Stimulated activated CD4-positive, alpha-beta T cell treated with anti-CD3 and anti-CD28 coated beads, Interleukin-1b, Interleukin-23, amount 100 ng/mL, for 1 hour (primary cell): ENCODE measurements at places on chromosomes 13 and 19.

- no peak for DNase-seq
Observed at GRCh38 chr13:24680258-24680920, at the start of gene ATP12A. Gene ATP12A (plus strand): TSS chr13:24680408. CDS start chr13:24680744, 336 bp downstream.

- no peak for DNase-seq
Observed at GRCh38 chr19:42269478-42270345, 660 bp downstream of the CIC start.

DNA sequence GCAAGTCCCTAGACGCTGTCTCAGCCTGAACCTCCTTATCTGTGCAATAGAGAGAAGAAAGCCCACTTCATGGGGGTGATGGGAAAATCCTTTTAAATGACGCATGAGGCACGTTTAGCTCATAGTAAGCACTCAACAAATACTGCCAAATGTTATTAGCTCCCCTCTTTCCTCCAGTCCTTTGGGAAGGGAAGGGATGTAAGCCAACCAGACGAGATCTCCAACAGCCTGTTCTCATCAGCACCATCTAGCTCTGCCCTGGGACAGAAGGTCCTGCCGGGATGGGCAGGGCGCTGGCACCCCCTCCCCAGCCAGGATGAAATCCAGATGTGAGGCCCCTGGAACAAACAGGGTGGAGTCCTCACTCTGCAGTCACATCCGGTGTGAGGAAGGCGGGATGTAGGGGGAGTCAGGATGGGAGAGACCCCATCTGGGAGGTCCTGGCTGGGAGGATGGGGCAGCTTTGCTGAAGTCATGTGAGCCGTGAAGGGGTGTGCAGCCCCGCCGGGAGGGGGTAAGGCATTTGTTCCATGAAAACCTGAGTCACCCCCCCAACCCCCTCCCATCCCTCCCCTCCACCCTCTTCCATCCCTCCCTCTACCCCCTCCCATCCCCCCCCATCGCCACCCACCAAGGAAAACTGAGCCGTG, 4.6 kb downstream of the S1PR2 start:
- DNase-seq = no peak

DNA sequence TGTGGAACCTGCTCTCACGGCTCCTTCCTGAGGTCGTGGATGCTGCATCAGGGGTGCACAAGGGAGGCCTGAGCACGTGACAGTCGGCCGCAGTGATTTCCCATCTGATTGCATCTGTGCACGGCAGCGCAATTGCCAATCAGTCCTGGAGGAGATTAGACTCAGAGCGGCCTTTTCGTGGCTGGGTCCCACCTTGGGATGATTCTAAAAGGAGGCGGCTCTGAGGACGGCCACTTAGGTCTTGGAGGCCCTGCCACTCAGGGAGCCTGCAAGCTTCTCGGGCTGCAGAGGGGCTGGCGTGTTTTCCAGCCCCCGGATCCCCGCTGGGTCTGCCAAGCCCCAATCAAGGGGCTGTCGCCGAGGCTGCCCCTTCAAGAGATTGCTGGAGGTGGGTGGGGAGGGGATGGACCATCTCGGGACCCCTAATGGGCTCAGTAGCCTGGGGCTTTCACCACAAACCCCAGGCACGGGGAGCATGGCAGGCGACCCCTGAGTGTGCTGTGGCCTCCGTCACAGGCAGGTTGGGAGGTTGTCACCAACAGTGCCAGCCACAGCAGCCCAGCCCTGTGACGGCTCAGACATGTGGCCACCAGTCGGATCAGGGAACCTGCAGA, 51.6 kb downstream of the SOX1 start:
- no peak for DNase-seq

- DNase-seq = no peak
Observed at GRCh38 chr19:29694161-29694560, 20.9 kb downstream of the C19orf12 start.

DNA sequence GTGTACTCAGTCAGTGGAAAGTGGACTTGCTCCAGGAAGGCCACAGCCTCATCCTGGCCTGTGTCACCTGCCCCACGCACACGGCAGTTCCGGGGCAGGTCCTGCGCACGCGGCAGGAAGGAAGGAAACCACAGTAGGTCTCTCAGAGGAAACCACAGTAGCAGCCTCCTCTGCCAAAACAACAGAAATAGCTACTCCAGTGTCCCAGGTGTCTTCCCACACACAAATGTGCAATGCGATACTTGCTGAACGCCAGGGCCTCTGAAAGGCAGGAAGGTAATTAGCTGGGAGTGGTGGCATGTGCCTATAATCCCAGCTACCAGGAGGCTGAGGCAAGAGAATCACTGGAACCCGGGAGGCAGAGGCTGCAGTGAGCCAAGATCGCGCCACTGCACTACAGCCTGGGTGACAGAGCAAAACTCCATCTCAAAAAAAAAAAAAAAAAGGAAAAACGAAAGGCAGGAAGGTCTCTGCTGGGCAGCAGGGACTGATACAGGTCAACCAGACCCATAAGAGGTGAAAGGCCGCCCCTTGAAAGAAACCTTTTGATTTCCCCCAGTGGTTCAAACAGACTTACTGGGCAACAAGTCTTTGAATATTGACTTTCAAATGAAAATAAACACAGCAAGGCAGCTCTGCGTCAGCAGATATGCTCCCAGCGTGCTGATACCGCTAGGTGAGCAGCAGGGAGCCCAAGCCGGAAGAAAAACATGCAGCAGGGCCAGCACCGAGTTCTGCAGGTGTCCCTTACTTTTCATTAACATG, 49.5 kb downstream of the CRYL1 start:
- DNase-seq = no peak

GRCh38 chr19:48206397-48207093, 36.1 kb downstream of the ZSWIM9 start:
- DNase-seq = no peak

DNA sequence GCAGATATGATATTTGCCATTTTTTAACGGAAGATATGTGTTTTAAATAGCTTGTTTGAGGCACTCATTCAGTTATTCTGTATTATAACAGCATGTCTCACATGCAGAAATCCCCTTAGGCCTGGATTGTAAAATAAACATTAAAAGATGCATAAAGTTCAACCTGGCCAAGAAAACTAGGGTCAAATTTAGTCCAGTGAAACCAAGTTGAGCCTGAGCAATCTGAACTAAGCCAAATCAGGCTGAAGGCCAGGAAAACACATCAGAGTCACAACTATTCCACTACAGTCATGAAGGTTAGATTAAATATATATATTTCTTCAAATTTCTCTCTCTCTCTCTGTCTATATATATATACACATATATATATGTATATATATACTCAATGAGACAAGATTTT, 504.8 kb downstream of the SLITRK1 start:
- DNase-seq = no peak

GRCh38 chr13:75760131-75761021, 124.2 kb downstream of the LMO7 start:
- no peak for DNase-seq

DNA sequence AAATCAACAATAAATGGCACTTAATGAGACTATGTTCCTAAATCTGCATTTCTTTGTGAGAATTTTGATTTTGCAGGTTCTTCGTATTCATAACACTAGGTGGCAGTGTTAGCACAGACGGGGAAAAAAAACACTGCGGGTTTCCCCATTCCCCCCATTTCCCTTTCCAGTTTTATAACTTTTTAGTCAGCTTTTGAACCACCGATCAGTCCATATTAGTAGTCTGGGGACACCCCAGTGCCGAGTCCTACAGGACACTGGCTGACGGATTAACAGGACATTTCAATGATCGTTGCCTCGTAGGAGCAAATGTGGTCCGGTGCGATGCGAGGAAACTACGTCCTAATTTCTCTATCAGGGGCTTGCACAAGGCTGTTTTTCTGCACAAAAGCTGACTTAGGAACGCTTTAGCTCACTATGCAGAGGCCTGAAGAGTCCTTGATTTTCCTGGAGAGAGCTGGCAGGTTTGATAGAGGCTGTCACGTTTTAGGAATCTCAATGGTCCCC, 234.3 kb downstream of the LMO7 start:
- DNase-seq = no peak

- DNase-seq = no peak
Observed at GRCh38 chr19:47019431-47020041, at the start of gene NPAS1. Gene NPAS1 (plus strand): TSS chr19:47019837. CDS start chr19:47021048, 1,211 bp downstream.

DNA sequence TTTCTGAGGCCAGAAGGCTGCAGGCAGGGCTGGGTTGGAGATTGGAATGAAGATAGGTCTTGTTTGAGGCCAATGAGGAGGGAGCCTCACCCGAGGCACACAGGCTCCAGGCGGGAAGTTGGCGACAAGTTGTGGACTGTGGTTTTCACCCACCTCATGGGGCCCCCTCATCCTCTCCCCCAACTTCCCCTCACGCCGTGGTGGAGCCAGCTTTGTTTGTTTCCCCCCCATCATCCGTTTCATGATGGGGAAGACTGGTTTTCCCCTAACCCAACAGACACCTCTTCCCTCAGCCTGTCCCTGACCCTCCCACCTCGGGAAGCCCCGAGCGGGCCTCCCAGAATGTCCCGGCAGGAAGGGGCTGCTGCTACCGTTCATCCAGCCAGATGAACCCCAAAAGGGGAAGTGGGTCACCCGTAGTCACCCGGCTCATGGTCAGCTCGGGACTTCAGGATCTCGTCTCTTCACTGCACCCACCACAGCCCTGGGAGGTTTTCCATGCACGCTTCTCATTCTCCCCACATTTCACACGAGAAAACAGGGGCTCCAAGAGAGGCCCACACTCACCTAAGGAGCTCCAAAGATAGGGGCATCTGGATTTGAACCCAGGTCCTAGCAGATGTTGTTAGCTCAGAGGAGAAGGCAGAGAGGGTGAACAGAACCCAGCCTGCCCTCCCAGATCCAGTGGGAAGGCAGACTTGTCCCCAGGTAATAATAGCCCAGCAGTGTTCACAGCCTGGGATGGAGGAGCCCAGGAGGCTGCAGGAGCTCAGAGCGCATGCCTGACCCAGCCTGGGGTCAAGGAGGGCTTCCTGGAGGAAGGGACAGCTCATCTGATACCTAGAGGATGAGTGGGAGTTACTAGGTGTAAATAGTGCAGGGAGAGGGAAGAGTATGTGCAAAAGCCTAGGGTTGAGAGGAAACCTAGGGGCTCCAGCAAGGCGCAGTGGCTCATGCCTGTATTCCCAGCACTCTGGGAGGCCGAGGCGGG, 23.5 kb downstream of the CEACAM16 start:
- no peak for DNase-seq

GRCh38 chr13:79673310-79673992, 192.5 kb downstream of the NDFIP2 start:
- no peak for DNase-seq

- DNase-seq = no peak
Observed at GRCh38 chr13:91721413-91721812, 323.0 kb downstream of the GPC5 start.

- no peak for DNase-seq
Observed at GRCh38 chr13:98664047-98664446, 87.1 kb upstream of the STK24 start.

- no peak for DNase-seq
Observed at GRCh38 chr13:36217456-36217855, 3.1 kb upstream of the SOHLH2 start.

GRCh38 chr13:28267497-28267896, 129.2 kb downstream of the PAN3 start:
- no peak for DNase-seq

- DNase-seq = no peak
Observed at GRCh38 chr13:31860002-31860401, 120.7 kb downstream of the RXFP2 start.

GRCh38 chr19:42450314-42450934, 7.7 kb upstream of the CXCL17 start:
- DNase-seq = peak; percentile 33

- no peak for DNase-seq
Observed at GRCh38 chr19:13964776-13965175, 12.5 kb downstream of the DCAF15 start.

DNA sequence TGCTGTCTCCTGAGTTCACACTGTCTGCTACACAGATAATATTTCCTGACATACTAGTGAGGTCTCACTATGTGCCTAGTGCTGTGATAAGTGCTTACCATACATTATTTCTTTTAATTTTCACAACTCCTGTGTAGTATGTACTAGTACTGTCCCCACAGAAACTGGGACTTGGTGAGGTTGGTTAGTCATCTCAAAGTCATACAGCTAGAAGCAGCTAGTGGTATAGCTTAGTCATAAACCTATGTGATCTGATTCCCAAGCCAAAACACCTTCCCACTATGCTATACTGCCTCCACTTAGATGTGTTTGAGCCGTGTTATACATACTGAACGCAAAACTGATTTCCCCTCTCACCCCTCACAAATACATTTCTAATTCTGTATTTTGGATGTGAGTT, 10.5 kb downstream of the MTMR6 start:
- no peak for DNase-seq

DNA sequence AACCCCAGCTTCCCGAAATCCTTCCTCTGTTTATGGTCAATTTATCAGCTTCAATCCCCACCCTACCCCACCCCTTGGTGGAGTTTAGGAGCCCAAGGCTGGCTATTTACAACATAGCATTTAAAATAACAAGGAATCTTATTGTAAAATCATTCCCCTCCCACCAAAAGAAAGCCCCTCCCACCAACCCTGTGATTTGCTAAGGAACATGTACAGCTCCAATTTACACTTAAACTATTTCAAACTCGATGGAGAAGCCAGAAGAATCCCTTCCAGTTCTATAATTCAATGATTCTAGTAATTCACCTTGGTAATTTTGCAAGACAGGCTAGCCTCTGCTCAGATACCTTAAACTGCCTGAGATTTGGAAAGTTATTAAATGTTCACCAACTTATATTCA, 3.0 kb downstream of the LATS2 start:
- no peak for DNase-seq

- no peak for DNase-seq
Observed at GRCh38 chr13:32824061-32824460, 192.2 kb upstream of the KL start.

DNA sequence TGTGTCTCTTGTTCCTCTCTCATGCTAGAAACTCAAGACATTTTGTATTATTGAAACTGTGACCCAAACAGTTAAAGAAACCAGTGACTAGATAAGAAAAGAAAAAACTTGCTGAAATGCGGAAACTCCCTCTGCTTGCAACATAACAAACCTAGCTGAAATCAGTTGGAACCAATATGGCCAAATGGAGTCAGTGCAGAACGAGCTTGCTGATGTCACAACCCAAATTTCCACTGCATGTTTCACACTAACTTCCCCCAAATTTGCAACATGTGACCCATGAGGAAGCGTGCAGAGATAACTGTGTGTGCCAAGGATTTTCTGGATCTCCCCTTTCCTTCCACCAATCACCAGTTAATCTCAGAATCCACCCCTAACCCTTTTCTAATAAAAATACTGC, 208.0 kb downstream of the DLEU7 start:
- no peak for DNase-seq
